ENCODE measurements at places on chromosomes 6 and 20.

DNA sequence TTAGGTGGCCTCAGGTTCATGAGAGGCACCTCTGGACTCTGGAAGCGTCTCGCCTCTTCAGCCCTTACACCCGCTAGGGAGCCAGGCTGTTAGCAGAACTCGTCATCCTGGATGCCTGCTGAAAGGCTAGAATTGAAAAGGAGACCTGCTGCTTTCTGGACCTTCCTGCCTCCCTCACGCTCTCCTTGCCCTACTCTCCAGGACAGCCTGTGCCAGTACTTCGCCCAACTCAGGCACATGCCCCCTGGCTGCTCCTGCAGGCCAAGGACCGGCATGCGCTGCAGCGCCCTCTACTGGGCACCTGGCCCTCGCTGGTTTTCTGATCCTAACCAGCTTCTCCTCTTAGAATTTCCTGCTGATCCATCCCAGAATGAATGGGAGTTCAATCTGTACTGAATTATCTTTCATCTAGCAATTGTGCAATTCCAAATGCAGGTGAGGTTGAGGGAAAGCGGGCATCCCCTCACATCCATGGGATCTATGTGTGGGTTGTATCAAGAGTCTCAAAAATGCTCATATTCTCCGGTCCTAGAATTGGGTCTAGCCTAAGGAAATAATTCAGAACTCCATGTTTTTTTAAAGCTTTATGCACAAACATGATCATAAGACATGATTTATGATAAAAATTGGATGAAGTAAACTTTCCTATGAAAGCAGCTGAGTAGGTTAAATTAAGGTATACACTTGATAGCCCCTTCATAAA is 78.0 kb downstream of the PTPN1 start:
- peak; percentile 81 for DNase-seq

GRCh38 chr6:132114201-132114825 is 163.1 kb upstream of the CCN2 start:
- no peak for DNase-seq

- peak; percentile 10 for DNase-seq
Measured at GRCh38 chr20:15930311-15931305, 642.6 kb downstream of the KIF16B start.

- no peak for DNase-seq
Measured at GRCh38 chr6:35063701-35064280, 77.3 kb downstream of the TCP11 start.

DNA sequence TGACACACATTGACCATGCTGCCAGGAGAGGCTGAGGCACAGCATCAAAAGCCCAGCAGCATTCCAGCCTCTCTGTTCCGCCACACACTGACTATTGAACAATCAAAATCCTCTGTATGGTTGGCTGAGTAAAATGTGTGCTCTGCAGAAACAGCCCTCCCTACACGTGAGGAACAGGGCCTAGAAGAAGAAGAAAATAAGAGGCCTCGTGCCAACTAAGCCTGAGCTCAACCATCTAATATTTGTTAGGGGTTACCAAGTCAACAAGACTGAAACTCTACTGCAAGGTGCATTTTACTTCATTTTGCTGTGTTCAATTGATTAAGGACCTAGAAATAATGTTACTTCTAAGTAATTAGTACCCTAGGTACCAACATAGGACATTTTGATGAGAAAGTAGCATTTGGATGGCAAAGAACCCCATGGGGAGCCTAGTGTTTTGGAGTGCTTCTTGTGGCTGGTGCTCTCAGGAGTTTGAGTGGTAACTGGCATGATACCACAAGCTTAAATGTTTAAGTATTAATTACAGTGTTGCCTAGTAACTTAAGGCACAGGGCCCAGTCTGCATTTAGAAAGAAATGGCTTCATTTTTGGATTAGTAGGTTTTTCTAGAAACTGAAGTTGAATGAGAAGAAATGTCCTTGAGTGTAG is 146.6 kb upstream of the PLN start:
- no peak for DNase-seq

- no peak for DNase-seq
Measured at GRCh38 chr6:96823743-96824142, 13.5 kb downstream of the GPR63 start.

- DNase-seq: no peak
Measured at GRCh38 chr6:109979033-109979921, 1.2 kb downstream of the GPR6 start.

GRCh38 chr6:130377915-130378314 is 12.1 kb downstream of the TMEM200A start:
- DNase-seq: no peak

- no peak for DNase-seq
Measured at GRCh38 chr6:82370788-82371187, 7.2 kb downstream of the TPBG start.

DNA sequence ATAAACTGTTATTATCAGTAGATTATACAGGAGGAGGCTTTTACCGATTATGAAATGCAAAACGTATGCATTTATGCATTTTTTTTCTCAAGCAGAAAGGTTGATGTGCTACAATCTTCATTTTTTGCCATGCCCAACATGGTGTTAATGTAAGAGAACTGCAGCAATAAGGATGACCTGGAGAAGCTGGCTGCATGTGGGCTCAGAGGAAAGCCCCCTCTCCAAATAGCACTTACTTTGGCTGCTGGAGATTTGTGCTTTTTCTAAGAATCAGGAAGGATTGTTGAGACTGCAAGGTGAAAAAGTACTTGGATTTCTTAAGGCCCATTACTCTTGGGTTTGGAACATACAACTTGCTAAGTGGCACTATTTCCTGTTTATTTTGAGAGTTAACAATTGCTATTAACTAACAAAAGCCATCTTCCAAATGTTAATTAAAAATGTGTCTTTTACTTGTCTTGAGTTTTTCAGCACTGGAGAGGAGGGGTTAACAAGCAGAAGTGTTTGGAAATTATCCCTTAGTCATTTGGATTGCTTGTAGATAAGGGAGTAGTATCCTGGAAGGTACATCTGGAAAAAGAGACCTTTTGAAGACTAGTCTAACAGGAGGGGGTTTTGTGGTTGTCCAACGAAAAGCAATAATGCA is 5.6 kb downstream of the SOX4 start:
- no peak for DNase-seq

GRCh38 chr6:23905133-23905815 is 220.7 kb upstream of the NRSN1 start:
- DNase-seq: no peak

Data from ELR (cell line).